ENCODE measurements at places on chromosomes 2 and 18. TPM values are rescaled to one million over a fixed set of nuclear protein-coding genes. Genes with fewer than 3 reads are reported as not detected.

Gene COL4A3
- not detected for total RNA-seq

Gene ADI1
- 50.1 TPM for total RNA-seq

Gene STK39
- 15.2 TPM for total RNA-seq

Gene NEU4
- not detected for total RNA-seq

Gene RFX8
- 0.09 TPM for total RNA-seq

Gene BCL2
- total RNA-seq: 2.7 TPM

Gene EML6
- total RNA-seq: 0.42 TPM

Gene KCNG2
- not detected for total RNA-seq
